ENCODE measurements at places on chromosomes 2 and 18.

GRCh38 chr18:79587779-79588635 is 91.6 kb upstream of the CTDP1 start:
- no peak for DNase-seq

DNA sequence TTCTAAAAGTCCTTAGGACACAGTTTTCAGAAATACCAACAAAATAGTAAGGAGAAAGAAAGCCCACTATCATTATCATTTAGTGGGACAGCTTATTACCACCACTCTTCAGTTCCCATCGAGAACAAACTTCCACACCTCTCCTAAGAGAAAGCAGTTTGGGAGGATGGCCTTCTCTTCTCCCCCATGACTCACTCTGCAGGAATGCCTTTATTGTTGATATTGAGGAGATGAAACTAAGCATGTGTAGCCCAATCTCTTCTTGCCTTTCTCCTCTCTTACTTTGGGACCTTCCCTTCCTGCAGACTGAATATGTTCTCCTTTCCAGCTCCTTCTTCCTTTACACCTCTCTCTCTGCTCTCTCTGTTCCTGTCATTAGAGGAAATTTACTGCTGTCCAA is 30.0 kb upstream of the ERMN start:
- peak; percentile 19 for DNase-seq

- no peak for DNase-seq
These were observed 30.6 kb downstream of the MYO7B start for GRCh38 chr2:127566139-127566417.

DNA sequence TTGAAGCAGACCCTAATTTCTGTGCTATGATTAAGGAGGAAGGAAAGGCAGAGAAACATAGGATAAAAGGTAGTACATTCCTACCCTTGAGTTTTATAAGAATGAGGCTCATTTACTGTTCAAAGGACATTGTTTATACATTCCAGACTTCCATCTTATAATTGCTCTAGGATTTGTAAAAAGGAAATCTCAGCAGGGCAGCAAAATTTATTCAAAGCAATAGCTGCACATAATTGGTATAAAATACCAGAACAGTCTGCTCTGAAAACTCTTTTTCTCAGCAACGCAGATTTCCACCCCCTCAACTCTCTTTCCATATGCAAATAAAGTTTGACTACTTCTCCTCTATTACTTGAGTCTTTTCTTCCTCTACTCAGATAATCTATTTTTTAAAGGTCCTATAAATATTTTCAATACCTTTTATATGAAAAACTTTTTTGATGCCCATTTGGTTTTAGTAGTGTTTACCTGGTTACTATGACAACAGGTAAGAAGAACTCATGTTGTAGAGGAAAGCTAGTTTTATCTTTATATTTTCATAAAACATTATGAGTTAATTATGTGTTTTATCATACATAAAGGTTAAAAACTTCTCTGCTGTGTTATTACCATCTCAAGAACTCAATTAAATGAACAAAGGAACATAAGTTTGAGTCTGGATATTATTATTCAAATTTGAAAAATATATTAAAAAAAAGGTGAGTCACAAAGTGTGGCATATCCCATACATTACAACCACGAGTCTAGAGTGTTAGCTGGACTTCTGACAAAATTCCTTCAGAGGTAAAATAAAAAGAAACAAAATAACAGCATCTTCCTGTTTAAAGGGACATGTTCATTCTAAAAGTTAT is 19.9 kb downstream of the RBMS1 start:
- DNase-seq, result no peak

- no peak for DNase-seq
These were observed 50.9 kb downstream of the PLEKHA3 start for GRCh38 chr2:178531168-178531567.

DNA sequence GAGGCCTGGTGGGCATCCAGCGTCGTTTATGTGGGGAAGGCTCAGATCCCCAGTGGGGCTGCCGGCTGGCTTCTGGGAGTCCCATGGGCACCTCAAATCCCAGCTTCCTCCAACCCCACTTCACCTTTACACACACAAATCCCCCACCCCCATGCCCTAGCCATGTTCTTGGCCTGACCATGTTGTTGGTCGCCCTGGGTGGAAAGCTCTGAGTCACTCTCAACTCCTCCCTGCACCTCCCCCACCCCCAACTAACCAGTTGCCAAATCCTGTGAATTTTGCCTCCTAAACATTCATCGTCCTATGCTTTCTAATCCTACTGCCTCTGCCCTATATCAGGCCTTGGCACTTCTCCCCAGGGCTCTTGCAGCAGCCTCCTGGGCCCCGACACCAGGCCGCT is 6.4 kb downstream of the TNS1 start:
- DNase-seq, result peak; percentile 22

DNA sequence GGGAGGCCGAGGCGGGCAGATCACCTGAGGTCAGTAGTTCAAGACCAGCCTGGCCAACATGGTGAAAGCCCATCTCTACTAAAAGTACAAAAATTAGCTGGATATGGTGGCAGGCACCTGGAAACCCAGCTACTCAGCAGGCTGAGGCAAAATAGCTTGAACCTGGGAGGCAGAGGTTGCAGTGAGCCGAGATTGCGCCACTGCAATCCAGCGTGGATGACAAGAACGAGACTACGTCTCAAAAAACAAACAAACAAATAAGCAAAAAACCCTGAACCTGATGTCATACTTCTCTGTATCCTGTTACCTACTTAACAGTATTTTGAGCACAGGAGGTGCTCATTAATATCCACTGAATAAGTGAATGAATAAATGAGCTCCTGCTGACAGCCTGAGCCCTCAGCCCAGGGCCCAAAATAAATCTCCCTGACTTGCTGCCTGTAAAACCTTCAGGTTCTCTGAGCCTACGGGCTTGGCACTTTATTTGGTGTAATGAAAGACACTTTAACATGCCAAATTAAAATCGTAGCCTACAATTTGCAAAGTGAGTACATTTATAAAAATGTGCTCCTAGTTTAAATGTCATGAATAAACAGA is 215.1 kb downstream of the ZNF385B start:
- peak; percentile 61 for DNase-seq

DNA sequence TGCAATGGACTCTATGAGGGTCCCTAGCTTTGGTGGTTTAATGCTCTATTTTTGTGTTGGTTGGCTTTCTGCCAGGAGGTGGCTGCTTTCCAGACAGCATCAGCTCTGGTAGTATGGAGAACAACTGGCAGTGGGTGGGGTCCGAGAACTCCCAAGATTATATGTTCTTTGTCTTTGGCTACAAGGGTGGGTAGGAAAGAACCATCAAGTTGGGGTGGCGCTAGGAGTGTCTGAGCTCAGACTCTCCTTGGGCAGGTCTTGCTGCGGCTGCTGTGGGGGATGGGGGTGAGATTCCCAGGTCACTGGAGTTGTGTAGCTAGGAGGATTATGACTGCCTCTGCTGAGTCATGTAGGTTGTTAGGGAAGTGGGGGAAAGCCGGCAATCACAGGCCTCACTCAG is 976.1 kb upstream of the GYPC start:
- DNase-seq, result no peak

All from trophoblast cell (in vitro differentiated cells and primary cell).